Foreskin keratinocyte (primary cell): ENCODE measurements at places on chromosomes 6 and 20. TPM values are rescaled to one million over a fixed set of nuclear protein-coding genes. Genes with fewer than 3 reads are reported as not detected.

Gene GJA10
- not detected in 2 replicates for total RNA-seq

Gene PRSS16
- 3.8 and 5.1 TPM in 2 replicates for total RNA-seq

Gene FAXC
- total RNA-seq: 11.7 and 14.2 TPM in 2 replicates

Gene ZMYND8
- total RNA-seq: 29.7 and 31.1 TPM in 2 replicates

Gene NKX2-4
- not detected in 2 replicates for total RNA-seq

Gene GMPR
- total RNA-seq: 0.32 and 0.37 TPM in 2 replicates

Gene KHDC1L
- total RNA-seq: 0.21 TPM in 1 of 2 replicates, not detected in the other
